ENCODE measurements at places on chromosomes 5 and 9. TPM values are rescaled to one million over a fixed set of nuclear protein-coding genes. Genes with fewer than 3 reads are reported as not detected.
A peak's percentile ranks its signal among the peaks of the same experiment; 100 is the strongest.

COL5A1 gene
- total RNA-seq, result 0.26 TPM

PCDHGA9 gene
- 0.19 TPM for total RNA-seq

PCDHGA8 gene
- 0.22 TPM for total RNA-seq

PRSS3 gene
- not detected for total RNA-seq

MCC gene
- total RNA-seq, result 1.8 TPM

GRCh38 chr9:5749306-5749705 is 83.6 kb downstream of the ERMP1 start:
- no peak overlapping the region for H3K4me3 ChIP-seq
- H3K4me1 ChIP-seq, result peaks cover 9% of the 10 kb centered on the region
- peaks cover 41% of the 10 kb centered on the region for H3K36me3 ChIP-seq
- no peak for DNase-seq
- no peak overlapping the region for H3K27ac ChIP-seq

DNA sequence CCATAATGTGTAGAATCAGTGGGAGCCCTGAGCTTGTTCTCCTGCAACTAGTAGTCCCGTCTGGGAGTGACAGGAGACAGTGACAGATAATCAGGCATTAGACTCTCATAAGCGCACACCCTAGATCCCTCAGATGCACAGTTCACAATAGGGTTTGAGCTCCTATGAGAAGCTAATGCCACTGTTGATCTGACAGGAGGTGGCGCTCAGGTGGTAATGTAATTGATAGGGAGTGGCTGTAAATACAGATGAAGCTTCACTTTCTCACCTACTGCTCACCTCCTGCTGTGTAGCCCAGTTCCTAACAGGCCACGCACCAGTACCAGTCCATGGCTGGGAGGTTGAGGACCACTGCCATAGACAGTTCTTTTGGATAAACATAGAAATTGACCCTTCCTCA is 188.7 kb downstream of the ROR2 start:
- peaks cover 10% of the 10 kb centered on the region for H3K36me3 ChIP-seq
- no peak for DNase-seq
- no peaks in the 10 kb centered on the region for H3K4me1 ChIP-seq
- H3K4me3 ChIP-seq, result no peak overlapping the region

- H3K36me3 ChIP-seq, result peaks cover 2% of the 10 kb centered on the region
- H3K4me3 ChIP-seq, result peak overlapping the region; percentile 99
- peak overlapping the region; percentile 98 for H3K27ac ChIP-seq
- H3K4me1 ChIP-seq, result peaks cover 23% of the 10 kb centered on the region
- H3K27me3 ChIP-seq, result no peaks in the 10 kb centered on the region
These were observed 467 bp downstream of the CNOT6 start for GRCh38 chr5:180494510-180495181.

GRCh38 chr9:81455462-81456219 is 233.7 kb downstream of the TLE1 start:
- H3K27ac ChIP-seq, result no peak overlapping the region
- no peaks in the 10 kb centered on the region for H3K4me1 ChIP-seq
- H3K36me3 ChIP-seq, result no peaks in the 10 kb centered on the region
- H3K27me3 ChIP-seq, result no peaks in the 10 kb centered on the region

DNA sequence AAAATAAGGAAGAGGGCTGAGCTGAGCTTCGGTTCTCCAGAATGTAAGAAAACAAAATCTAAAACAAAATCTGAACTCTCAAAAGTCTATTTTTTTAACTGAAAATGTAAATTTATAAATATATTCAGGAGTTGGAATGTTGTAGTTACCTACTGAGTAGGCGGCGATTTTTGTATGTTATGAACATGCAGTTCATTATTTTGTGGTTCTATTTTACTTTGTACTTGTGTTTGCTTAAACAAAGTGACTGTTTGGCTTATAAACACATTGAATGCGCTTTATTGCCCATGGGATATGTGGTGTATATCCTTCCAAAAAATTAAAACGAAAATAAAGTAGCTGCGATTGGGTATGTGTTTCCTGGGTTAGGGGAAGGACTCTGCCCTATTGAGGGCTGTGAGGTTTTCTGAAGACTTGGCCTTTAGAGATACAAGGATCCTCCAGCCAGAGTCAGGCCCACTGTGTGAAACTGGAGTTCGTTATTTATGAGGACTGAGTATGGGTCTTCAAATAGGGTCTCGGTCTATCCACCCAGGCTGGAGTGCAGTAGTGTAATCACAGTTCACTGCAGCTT is 3.8 kb downstream of the EGR1 start:
- no peak overlapping the region for H3K27ac ChIP-seq
- peaks cover 21% of the 10 kb centered on the region for H3K36me3 ChIP-seq
- DNase-seq, result no peak
- no peak overlapping the region for H3K4me3 ChIP-seq
- H3K4me1 ChIP-seq, result peaks cover 19% of the 10 kb centered on the region

- H3K27me3 ChIP-seq, result peaks cover 3% of the 10 kb centered on the region
- no peaks in the 10 kb centered on the region for H3K4me1 ChIP-seq
- no peak overlapping the region for H3K27ac ChIP-seq
These were observed 204.2 kb downstream of the SGCD start for GRCh38 chr5:156531199-156531598.

Data from naive thymus-derived CD8-positive, alpha-beta T cell (primary cell).